ENCODE measurements at places on chromosomes 2 and 18.

GRCh38 chr2:30147196-30147714 lies 448 bp downstream of the YPEL5 start:
- no peak for DNase-seq

- DNase-seq = no peak
These were observed 129.0 kb upstream of the PXDN start for GRCh38 chr2:1873343-1873742.

DNA sequence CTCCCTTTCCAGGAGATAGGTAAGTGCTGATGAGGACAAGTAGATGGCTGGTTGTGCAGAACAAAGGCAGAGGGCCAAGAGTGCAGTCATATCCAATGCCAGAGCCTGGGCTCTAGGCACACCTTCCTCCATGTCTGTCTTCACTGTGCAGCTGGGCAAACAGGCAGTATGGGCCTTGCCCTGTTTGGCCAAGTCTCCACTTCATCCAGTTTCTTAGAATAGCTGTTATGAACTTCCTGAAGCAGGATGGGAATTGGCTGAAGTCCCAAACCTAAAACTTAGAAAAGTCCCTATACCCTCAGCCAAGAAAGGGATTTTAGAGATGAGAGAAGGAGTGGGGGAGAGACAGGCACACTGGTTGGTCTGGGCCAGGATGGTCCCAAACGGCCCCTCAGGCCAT lies 37.5 kb upstream of the CYP26B1 start:
- no peak for DNase-seq

DNA sequence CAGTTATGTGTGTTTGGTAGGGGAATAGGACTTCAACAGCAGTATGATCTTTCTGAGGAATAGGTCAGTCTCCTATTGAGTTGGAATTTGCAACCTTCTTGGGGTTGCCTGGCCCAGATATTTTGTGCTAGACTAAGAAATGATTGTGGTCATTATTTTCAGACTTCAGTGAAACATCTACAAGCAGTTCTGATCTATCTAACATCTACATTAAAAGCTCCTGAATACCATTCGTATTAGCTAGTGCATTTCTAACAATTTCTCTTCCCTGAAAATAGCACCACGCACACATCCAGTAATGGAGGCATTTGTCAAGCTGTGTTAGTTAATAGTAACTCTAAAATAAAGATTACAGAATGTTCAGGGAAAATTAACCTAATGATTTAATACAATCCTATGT lies 179.3 kb downstream of the FIGN start:
- no peak for DNase-seq

DNA sequence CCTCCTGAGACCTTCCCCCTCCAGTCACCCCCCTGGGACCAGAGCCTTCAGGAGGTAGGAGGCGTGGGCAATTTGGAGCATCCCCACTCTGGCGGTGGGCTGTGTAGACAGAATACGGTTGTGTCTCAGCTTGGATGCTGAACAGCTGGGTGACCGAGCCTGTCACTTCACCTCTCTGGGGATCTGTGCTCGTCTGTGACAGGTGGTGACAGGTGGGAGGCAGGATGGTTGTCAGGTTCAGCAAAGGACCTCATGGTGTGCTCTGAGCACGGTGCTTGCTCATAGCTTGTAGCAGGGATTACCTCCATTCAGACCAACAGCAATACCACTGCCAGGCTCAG lies 186.5 kb upstream of the HS6ST1 start:
- DNase-seq = no peak

DNA sequence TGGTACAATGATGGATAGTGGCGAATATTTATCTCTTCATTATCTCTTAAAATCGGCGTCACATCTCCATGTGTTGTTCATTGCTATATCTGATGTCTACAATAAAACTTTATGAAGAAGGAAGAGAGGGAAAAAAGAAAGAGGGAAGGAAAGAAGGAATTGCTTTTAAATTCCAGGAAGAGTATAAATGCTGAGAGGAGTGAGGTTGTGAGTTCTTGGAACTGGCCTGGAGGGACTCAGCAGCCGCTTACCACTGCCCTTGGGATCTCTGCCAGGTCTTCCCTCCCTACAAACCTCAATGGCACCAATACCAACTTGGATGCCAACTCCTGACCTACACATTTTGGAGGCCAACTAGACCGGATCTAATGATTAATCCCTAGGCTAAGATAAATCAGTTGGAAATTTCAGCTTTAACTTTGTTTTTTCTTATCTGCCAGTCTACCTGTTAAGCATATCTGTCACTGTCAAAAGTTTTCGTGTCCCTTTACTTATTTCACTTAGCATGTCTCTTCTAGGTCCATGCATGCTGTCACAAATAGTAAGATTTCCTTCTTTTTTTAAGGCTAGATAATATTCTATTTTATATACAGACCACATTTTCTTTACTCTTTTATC lies 9.8 kb downstream of the SCN9A start:
- DNase-seq = no peak

- DNase-seq = no peak
These were observed 3.5 kb downstream of the GPR75 start for GRCh38 chr2:53856272-53856671.

- DNase-seq = no peak
These were observed 541.5 kb downstream of the LRP1B start for GRCh38 chr2:141589314-141589713.

GRCh38 chr18:54529444-54529843 lies 61.6 kb upstream of the DYNAP start:
- no peak for DNase-seq

DNA sequence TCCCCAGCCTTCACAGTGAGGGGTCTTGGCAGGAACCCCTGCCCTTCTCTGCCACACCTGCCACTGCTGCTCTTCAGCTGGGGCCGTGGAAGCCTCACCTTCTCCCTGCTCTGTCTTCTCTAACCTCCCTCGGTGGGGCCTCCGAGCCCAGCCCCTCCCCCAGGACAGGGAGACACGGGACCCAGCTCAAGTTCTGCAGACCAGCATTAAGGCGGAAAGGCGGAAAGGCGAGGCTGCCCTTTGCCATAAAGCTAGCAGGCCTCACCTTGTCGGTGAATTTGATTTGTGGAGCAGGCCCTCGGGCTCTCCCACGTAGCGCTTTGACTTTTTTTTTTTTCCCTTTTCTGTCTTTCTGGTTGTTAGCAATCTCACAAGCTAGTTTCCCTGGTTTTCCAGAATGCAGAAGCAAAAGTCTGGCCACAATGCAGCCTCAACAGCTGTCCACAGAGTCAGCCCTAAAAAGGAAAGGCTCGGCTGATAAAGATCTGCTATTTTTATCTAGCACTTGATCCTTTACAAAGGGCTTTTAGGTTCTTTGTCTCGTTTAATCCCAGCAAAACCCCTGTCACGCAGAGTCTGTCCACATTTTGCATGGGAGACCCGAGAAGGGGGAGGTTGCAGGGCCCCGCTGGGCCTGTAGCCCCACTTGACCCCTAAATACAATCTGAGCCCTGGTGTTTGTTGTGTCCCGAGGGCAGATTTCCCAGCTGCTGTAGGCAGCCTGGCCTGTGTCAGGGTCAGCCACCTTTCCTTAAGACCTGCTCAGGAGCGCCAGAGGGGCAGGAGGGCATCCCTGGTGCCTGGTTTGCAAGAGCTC lies 6.0 kb downstream of the ITM2C start:
- DNase-seq = no peak

- no peak for DNase-seq
These were observed 327.1 kb upstream of the CDH19 start for GRCh38 chr18:66931010-66931409.

- DNase-seq = no peak
These were observed 60.3 kb downstream of the LONRF2 start for GRCh38 chr2:100262046-100262445.

GRCh38 chr18:9711361-9712129 lies 3.4 kb downstream of the RAB31 start:
- no peak for DNase-seq

- no peak for DNase-seq
These were observed 183.5 kb upstream of the OSR1 start for GRCh38 chr2:19541884-19542283.

DNA sequence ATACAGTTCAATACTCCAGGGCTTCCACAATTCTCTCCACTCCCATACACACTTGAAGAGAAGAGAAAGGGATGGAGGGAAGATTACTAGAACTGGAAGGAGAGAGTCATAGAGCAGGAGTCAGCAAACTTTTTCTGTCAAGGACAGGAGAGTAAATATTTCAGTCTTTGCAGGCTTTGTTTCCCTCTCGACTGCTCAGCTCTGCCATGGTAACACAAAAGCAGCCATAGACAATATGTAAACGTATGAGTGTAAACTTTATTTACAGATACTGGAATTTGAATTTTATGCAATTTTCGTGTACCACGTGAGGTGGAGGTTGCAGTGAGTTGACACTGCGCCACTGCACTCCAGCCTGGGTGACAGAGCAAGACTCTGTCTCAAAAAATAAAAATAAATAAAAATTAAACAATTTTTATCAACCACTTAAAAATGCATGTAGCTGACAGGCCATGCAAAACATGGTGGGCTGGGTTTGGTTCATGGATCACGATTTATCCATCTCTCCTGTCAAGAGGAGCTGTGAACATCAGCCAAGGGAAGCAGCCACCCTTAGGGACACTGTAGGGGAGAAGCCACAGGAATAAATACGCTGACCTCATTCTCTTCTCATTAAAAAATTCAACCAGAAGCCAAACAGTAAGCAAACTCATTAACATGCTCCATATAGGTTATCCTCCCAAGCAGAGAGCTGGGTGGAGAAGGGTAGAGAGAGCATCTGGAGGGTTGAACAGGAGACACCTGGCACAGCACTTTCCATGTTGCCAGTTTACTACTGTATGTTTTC lies 266.4 kb upstream of the FN1 start:
- no peak for DNase-seq

DNA sequence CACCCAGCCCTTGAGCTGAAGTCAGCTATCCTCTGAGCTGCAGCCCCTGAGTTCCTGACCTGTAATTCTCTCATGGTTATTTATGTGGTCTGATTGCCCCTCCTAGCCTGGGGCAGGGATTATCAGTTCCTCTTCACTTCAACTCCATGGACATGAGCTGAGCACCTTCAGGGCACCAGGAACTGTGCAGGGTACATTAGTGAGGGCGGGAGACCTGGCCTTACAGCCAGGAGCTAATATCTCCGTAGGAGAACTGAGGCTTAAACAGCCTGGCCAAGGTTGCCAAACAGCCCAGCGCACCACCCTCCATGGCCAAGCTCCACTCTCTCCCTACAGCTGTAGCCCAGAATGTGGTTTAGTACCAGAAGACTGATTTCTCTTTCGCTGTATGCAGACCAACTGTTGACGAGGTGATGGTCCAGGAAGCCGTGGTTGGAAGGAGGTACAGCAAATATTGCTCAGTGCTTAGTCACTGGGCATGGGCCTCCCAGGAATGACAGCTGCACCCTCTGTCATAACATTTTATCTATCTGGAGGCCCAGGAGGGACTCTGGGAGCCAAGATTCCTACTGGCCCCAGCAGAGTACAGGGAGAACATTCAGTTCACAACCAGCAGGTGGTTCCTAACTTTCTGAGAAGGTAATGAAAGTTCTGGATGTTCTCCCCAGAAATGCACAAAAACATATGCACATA lies 228.7 kb upstream of the SIX2 start:
- DNase-seq = peak; percentile 74

- no peak for DNase-seq
These were observed 124.8 kb upstream of the BCL2L11 start for GRCh38 chr2:110995911-110996310.

- DNase-seq = no peak
These were observed 348.4 kb upstream of the REG3G start for GRCh38 chr2:78676921-78677696.

DNA sequence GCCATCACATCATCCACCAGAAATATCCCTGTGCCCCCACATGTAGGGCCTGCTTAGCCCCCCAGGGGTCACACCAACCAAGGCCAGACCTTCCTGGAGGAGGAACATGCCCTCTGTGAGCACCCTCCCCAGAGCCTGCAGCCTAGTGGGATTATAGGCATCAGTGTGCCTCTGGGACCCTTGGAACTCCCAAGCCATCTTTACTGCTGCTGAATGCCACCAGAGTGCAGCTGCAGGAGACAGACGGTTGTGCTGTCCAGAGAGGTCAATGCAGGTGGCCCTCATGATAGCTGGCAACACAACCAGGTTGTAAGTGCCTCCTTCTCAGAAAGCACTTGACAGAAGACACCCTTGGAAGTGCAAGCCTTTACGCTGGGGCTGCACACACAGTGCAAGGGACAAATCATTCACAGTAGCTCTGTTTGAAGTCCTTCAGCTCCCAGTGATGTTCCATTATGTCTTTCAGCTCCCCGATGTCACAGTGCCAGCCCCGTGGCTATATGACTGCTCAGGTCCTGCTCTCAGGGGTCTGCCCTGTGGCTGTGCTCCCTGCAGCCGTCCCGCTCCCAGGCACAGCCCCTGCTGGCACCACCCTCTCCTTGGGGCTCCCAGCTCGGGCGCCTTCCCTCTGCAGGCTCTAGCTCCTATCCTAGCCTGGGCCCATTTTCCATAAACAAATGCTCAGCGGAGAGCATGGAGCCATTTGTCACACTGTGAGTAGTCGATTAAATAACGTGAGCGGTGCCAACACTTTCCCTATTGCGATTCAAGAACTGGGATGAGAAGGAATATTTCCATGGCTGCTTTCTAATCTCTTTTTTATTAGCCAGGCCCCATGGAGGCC lies 65.1 kb downstream of the EDAR start:
- DNase-seq = no peak

DNA sequence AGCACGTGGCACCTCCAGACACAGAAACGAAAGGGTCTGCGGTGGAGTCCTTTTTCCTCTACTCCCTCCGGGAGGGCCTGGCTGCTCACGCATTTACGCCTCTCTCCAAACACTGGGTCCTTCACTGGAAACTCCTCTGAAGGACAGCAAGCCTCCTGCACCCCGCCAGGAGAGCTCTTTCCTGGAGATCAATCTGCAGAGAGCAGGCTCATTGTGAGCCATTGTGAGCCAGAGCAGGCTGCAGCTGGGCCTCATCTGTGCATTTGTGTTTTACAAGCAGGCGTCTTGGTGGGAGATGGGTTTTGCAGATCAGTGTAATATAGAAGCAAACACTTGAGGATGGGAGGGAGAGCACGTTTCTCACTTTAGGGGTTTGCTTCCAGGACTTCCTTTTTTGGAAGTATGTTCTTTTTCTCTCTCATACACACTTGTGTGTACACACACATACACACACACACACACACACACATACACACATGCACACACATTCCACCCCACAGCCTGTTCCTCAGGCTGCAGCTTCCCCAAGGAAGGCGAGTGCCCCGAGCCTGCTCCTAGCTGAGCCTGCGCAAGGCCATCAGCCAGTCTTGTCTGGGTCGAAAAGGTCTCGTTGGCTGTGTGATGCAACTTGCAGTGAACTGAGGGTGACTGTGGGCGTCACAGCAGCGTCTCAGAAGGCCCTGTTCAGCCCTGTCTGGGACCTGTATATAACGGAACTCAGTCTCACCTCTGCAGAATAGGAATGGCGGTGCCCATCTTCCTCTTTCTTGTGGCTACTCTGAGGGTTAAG lies 163.5 kb downstream of the GLI2 start:
- no peak for DNase-seq

GRCh38 chr2:63755965-63756364 lies 85.7 kb upstream of the UGP2 start:
- DNase-seq = no peak

- no peak for DNase-seq
These were observed 130.2 kb downstream of the SLC4A10 start for GRCh38 chr2:161754379-161754778.

All from kidney epithelial cell (primary cell).